ENCODE measurements at places on chromosomes 3 and 15.

DNA sequence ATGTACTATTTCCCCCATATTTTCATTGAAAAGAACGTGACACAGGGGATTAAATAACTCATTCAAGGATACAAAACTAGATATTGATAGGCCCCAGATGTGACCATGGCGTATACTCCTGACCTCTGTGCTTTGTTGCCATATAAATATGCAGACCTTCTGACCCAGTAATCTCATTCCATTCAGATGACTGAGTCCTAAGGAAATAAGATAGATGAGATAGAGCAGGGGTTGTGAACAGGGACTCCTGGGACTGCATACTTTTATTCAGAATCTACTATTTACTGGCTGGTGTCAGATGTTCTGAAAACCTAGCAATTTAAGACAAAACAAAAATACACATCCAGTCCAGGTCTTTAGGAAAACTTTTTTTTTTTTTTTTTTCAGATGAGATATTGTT, 139.2 kb upstream of the MANF start:
- DNase-seq = no peak

GRCh38 chr3:55607175-55607574, 120.1 kb upstream of the WNT5A start:
- no peak for DNase-seq

DNA sequence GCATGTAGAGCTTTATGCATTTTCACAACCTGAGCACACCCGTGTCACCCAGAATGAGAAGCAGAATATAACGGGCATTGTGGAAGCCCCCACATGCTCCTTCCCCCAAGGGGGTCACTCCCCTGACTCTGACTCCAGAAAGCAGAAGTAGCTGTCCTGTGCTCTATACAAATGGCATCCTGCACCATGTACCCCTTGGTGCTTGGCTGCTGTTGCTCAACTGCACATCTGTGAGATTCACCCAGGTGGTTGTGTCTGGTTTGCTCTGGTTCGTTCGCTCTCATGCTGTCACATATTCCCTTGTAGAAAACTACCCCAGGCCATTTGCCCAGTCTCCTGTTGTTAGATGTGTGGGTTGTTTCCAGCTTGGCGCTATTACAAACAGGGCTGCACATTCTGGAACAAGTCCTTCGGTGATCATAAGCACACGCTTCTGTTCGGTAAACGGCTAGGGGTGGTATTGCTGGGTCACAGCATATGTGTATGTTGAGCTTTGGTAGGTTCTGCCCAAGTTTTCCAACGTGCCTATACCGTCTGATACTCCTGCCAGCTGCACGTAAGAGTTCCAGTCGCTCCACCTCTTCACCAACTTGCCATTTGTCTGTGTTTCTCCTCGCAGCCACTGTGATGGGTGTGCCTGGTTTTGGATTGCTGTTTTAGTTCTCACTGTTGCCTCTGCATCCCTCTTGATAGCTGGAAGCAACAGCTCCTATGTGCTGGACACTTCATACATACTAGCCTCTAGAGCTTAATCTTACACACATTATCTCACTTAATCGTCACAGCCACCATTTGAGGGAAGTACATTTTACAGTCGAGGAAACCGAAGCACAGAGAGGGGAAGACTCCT, 65.4 kb upstream of the SLC6A6 start:
- no peak for DNase-seq

DNA sequence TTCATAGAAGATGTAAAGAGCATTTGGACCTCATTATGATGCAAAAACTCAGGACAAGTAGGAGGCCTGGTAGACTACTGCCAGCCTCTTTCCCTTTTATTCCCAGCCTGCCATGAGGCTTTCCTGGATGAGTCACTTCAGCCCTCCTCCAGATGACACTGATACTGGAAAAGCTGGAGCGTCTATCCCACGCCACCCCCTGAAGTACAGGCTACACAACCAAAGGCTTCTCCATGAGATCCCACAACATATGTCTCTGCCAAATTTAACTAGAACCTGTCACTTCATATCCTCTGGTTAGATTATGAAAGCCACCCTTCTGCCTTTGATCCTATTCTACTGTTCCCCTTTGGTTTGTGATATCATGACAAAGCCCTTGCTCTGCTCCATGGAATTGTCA, 56.1 kb upstream of the CPNE4 start:
- DNase-seq = no peak

DNA sequence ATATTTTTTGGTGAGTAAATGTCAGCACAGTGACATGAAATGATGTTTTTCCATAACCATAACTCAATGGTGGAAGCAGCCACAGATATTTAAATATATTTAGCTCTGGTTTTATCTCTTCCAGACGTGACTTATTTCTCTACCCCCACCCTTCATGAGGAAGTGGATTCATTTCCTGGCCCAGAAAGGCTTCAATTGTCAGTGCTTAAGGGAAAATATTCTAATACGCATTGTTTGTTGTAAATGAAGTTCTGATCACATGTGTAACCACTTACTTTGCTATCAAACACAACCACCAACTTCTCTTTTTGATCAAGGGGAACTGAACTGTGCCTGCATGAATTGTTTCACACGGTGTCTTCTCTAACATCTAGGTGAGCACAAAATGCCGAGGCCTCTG, 14.0 kb downstream of the CLDN16 start:
- DNase-seq = no peak

GRCh38 chr15:63605816-63606215, 8.6 kb downstream of the FBXL22 start:
- no peak for DNase-seq

DNA sequence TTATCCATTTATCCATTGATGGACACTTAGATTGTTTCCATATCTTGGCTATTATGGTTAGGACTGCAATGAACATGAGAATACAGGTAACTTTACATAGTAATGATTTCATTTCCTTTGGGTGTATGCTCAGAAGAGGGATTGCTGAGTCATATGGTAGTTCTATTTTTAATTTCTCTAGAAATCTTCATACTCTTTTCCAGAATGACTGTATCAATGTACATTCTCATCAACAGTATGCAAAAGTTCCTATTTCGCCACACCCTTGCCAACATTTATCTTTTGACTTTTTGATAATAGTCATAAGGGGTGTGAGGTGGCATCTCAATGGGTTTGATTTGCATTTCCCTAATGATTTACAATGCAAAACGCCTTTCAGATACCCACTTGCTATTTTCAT, 6.2 kb upstream of the NIPA1 start:
- no peak for DNase-seq

GRCh38 chr15:29676961-29677402, 145.3 kb downstream of the TJP1 start:
- no peak for DNase-seq

- DNase-seq = no peak
These were observed 552.5 kb upstream of the NECTIN3 start for GRCh38 chr3:110519071-110519470.

DNA sequence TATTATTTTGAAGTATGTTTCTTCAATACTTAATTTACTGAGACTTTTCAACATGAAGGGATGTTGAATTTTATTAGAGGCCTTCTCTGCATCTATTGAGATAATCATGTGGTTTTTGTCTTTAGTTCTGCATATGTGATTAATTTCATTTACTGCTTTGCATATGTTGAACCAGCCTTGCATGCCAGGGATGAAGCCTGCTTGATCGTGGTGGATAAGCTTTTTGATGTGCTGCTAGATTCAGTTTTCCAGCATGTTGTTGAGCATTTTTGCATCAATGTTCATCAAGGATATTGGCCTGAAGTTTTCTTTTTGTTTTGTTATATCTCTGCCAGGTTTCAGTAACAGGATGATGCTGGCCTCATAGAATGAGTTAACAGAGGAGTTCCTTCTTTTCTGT, 134.4 kb downstream of the RSRC1 start:
- DNase-seq = no peak

DNA sequence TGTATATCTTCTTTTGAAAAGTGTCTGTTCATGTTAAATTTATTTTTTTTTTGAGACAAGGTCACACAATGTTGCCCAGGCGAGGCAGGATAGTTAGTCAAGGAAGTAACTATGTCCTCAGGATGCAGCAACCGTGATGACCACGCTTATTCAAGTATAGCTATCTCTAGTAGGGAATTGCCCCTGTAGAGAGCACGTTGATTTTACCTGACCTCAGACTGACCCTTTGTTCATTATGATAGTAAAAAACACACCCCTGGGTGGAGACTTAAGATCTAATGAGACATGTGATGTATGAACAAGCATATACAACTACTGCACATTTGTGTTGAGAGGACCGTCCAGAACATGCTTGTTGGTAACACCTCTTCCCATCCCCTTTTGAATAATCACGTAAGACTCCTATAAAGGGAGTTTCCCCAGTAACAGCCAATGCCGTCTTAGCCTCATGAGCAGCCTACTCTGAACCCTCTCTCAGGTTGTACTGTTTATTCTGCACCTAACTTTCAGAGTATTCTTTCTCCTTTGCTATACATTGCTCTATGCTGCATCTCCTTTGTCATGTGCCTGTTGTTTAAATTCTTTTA, 32.9 kb downstream of the ZNF621 start:
- no peak for DNase-seq

DNA sequence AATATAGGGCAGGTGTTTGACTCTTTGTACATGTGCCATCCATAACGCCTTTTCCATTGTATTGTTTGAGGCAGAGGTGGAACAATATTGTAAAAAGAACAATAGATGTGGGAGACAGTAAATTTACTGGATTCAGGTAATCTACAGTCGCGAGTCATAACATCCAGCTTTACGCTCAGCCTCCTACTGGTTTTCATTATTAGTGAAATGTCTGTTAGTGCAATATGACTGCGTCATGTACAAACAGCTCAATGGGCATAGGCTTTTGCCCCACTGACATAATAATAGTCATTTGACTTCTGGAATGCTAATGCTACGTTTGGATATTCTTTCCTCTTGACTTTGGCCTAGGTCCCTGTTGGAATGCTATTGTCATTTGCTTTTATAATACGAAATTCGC, 9.5 kb downstream of the CACNA2D3 start:
- no peak for DNase-seq

DNA sequence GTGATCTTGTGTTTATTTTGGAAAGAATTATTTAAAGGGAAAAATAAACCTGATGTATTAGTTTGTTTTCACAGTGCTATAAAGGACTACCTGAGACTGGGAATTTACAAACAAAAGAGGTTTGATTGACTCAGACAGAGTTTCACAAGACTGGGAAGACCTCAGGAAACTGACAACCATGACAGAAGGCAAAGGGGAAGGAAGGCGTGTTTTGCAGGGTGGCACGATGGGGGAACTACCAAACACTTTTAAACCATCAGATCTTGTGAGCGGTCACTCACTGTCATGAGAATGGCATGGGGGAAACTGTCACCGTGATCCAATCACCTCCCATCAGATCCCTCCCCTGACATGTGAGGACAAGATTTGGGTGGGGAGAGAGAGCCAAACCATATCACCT, 87.0 kb downstream of the TP63 start:
- DNase-seq = no peak

- DNase-seq = no peak
These were observed 75.8 kb upstream of the ABI3BP start for GRCh38 chr3:101068876-101069606.

DNA sequence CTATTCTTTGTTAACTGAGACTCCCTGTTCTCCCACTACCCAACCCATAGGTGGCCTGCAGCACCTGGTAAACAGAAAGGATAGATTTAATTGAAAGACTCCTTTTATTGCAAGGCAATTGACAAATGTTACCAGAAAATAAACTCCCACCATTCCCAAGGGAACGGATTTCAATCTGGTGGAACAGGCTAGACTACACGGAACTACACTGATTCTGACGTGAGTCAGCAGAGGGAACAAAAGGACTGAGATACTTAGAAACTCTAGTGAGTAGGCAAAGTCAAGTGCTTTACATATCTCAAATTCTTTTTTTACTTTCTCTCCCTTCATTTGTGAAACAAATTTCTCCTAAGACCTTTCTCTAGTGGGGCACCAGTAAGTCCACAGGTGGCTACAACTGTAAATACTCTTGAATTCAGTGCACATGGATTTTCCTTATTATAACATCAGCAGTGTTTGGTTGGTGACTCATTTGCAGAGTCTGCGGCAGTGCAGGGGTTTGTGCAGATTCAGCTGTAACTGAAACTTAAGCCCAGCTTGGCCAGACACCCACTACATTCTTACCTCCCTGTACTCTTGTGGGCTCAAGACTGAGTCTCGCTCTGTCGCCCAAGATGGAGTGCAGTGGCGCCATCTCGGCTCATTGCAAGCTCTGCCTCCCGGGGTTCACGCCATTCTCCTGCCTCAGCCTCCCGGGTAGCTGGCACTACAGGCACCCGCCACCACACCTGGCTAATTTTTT, 34.3 kb upstream of the PLSCR2 start:
- no peak for DNase-seq

- DNase-seq = no peak
These were observed 738 bp downstream of the YEATS2 start for GRCh38 chr3:183698318-183698751.

- no peak for DNase-seq
These were observed 127.3 kb upstream of the PRICKLE2 start for GRCh38 chr3:64352639-64352992.

DNA sequence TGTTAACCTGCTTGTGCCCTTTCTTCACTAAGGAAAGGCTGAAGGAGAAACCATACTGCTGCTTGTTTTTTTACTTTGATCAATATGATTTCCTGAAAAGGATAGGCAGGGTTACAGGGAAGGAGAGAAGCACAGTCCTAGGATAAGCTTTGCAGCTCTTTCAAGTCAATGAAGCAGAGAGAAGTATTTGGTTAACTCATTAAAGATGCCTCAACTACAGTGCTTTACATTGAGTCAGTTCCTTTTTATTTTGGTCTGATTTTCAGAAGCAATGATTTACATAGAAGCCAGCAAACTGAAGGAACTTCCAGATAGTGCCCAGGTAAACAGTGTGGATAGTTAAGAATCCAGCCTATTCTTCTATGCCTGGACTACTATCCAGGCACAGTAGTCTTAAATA, 64.8 kb downstream of the ARIH1 start:
- no peak for DNase-seq

Data from posterior vena cava (tissue), 2 donors.